ENCODE measurements at places on chromosomes 7 and 10.

DNA sequence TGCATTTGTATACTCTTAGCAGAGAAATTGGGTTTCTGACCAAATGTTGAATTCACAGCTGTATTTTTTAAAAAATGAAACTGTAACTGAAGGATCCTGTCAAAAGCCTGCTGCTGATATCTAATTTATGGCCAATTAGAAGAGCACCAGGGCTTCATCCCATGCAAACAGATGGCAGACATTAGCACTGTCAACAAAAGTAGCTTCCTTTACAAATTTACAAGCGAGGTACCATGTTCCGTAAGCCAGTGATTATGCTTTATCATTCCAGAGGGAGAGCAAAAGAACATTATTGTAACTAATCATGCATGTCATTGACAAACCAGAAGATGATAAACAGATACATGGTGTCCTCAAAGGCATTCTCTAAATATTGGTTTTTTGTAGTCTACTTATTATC is 177.2 kb upstream of the DKK1 start:
- DNase-seq: no peak

- no peak for DNase-seq
These were observed 26.3 kb upstream of the PPIF start for GRCh38 chr10:79320820-79321493.

DNA sequence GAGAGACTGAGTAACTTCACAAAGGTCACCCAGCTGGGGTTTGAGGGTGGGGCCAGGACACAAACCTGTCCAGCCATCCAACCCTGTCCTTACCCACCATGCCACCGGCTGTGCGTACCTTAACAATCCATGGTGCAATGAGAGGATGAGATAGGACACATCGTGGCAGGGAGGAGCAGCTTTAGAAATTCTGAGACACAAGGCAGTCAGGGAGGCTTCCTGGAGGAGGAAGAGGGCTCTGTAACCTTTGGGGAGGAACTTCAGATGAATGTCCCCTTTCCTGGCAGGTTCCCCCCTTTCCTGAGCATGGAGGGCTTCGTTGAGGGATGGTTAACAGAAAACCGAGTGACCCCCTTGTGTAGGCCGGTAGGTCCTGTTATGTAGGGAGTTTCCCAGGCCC is 35.6 kb upstream of the SLC29A3 start:
- no peak for DNase-seq

DNA sequence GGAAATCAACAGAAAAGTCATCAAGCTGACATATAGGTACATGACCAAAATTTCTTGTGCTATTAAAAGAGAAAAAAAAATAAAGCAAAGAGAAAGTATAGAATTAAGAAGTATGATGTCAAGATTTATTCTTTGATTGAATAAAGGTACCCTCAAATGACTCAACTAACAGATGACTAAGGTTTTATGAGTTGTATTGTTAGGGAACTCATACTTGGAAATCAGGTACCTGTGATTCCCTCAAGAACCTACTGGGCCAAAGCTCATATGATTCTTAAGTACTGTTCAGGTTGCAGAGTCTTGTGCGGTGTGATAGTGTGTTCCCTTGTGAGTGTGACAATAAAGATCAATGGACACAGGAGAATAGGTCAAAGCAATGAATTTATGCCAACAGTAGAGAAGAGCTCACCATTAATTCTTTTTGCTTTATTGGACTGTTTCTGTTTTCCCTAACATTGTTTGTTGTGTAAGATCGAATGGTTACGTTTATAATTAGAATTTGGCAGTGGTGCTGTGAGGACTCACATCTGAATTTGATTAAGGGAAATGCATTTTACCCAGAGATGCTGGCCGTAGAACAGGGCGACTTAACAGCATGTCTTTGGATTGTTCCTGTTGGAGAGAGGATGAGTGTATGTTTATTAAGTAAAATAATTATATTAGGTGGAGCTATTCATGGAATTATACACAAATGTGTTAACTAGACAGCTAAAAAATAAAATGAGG is 293.2 kb upstream of the SEMA3D start:
- DNase-seq: no peak

- no peak for DNase-seq
These were observed 30.2 kb downstream of the NPTX2 start for GRCh38 chr7:98647326-98647725.

GRCh38 chr10:78844960-78845607 is 223.7 kb upstream of the ZMIZ1 start:
- DNase-seq: no peak

GRCh38 chr10:69890065-69890847 is 88.5 kb downstream of the COL13A1 start:
- no peak for DNase-seq

GRCh38 chr10:5497948-5498730 is 1.2 kb downstream of the CALML5 start:
- no peak for DNase-seq

GRCh38 chr7:111752022-111752582 is 189.8 kb upstream of the IMMP2L start:
- peak; percentile 79 for DNase-seq
